ENCODE measurements at places on chromosomes 11 and 22.

GRCh38 chr22:46213052-46213451 lies 37.0 kb downstream of the CDPF1 start:
- no peak for DNase-seq

GRCh38 chr11:129425214-129425613 lies 49.6 kb downstream of the BARX2 start:
- DNase-seq: no peak

GRCh38 chr22:45207533-45207932 lies 33.2 kb downstream of the KIAA0930 start:
- DNase-seq: no peak

DNA sequence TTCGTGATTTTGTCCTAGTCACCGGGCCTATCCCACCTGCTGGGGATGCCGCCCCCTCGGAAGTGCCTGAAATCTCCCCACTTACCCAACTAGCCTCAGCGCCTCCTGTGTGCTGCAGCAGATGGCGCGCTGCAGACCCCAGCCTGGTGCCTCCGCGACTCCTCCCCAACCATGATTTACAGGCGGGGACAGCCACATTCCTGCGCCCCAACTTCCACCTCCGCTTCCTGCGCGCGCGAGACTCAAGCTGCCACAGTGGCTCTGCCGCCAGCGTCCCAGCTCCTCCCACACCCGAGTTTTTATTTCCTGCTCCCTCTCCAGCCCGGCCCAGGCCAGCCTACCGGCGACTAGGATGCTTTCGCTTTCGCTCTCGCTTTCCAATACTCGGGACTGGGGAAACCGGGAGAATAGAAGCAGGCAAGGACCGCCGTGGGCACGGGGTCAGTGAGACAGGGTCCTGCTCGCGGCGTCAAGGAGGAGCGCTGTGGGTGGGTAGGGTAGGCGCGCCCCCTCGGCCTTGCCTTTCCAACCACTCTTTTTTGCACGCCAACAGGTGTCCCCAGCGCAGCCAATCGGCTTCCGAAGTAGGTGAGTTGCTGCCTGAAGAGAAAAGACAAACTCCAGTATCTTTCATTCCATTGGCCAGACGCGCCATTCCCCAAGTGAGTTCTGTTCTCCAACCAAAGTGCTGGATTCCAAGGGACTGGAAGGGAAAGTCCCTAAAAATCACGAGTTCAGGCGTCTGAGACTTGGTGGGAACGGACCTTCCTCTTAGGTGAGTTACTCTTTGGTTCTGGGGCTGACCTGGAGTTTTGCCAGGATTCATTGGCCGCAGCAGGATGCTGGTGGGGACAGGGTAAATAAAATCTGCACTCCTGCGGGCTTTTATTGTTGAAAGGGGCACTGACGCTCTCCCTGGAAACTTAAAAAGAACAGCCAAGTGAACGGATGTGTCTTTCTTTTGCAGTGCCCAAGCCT lies at the start of gene FAM111A:
FAM111A (plus strand) TSS at position 327 of the 978 bp plus-strand sequence. CDS start 6,017 bp downstream, outside the sequence.
- peak; percentile 74 for DNase-seq

DNA sequence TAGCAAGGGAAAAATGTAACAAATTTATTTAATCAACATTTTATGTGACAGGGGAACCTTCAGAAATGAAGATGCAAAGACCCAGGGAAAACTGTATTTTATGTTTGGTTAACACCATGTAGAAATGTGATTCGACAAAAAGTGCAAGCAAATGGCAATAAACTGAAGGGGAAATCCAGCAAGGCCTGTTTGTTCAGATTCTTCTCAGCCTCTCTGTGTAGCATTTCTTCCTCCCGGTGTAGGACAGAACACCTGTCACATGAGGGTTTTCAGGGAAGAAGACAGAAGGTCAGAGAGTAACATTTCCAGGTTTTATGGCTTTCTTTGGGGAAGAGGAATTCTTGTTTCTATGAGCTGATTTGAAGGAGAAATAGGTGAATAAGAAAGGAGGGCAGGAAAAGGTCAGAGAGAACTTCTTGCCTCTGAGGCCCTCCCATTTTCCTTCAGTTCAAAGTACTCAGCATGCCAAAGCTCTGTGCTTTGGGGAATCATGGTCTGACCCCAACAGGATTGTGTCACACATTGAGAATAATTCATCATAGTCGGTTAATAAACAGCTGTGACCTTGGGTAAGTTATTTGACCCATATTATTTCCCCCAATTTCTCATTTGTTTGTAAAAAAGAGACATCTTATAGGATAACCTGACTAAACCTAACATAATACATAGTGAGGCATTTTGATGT lies 45.5 kb upstream of the ME3 start:
- no peak for DNase-seq

DNA sequence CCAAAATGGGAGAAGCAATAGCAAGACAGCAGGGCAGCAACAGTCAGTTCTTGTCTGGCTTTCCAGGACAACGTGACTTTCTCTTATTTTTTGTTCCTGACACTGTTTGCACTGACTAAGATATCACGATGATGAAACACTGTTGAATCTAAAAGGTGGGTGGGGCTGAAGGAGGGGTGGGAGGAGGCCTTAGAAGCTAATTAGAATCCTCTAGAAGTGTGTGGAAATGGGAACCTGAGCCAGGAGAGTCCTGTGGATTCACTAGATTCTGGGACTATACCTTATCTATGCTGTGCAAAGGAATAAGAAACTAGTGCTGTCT lies 300.3 kb downstream of the ST3GAL4 start:
- no peak for DNase-seq

DNA sequence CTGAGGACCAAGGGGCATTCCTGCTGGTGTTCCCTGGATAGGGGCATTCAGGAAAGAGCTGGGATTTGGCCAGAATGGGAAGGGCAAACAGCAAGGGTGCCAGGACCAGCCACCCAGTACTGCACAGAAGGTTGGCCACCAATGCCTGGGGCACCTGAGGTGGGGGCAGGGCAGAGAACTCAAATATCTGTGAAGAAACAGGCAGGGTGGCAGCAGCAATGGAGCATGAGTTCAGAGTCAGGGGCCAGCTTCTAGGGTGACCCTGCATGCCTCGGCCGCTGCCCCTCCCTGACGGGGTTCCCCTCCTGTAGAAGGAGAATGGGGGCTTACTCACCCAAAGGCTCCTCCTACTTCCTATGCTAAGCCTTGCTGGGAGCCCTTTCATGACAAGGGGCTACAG lies 79.3 kb upstream of the SHANK2 start:
- no peak for DNase-seq

Data from naive thymus-derived CD8-positive, alpha-beta T cell (primary cell).